ENCODE measurements at places on chromosomes 4 and X.

GRCh38 chr4:142121448-142122350 is 485.3 kb downstream of the IL15 start:
- no peak for DNase-seq

DNA sequence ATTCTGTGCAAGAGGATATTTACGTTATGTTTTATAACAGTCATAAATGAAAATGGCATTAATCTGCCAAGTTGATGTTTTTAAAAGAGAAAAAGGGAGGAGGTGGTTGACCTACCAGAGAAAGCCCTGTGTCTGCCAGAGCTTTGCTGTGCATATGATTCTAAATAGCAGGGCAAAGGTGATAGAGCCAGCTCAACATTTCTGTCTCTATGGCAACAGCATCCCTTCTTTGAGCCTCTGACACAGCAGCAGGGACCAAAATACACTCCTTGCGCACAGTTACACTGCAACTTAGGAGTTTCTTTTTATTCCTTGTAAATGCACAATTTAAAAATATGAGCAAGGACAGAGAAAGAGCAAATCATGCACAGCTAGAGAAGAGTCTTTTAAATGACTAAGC is 133.3 kb upstream of the RAI2 start:
- DNase-seq, result no peak

DNA sequence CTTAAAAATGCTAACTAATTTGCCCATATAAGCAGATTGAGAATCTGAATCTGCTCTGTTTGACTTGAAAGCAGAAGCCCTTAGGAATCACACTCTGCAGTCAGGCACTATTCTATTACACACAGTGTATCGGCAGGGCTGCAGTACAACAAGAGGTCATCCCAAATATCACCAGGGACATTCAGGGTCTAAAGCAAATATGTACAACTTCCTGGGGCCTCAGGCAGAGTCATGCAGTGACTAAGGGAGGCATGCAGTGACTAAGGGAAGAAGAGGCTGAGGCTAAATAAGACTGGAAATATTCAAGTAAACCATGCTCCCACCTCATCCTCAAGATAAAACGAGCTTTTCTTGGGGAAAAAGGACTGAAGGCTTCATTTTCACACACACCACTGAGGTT is 20.9 kb downstream of the MAPK10 start:
- no peak for DNase-seq

- DNase-seq, result no peak
Observed at GRCh38 chr4:59553721-59554091, 1646.4 kb upstream of the ADGRL3 start.

DNA sequence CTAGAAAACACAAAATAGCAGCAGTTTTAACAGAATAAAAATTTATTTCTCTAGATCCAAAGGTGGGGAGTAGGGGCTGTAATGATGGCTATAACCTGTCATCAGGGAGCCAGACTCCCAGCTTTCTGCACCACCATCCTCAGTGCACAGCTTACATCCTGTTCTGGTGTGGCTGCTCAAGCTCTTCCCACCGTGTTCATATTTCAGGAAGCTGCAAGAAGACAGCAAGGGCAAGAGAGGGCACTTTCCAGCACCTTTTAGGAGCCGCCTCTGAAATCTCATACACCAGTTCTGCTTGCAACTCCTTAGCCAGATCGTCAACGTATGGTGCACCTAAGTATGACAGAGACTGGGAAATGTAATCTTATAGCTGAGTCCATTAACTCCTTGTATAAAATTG is 253.7 kb downstream of the CENPC start:
- no peak for DNase-seq

GRCh38 chr4:167688660-167689142 is 403.6 kb upstream of the ANXA10 start:
- no peak for DNase-seq

- no peak for DNase-seq
Observed at GRCh38 chr4:150078041-150078578, at the start of gene DCLK2. Gene DCLK2 (plus strand): TSS chr4:150078445. CDS start chr4:150079028, 583 bp downstream.

GRCh38 chrX:126170720-126171119 is 4.6 kb upstream of the DCAF12L2 start:
- DNase-seq, result no peak

DNA sequence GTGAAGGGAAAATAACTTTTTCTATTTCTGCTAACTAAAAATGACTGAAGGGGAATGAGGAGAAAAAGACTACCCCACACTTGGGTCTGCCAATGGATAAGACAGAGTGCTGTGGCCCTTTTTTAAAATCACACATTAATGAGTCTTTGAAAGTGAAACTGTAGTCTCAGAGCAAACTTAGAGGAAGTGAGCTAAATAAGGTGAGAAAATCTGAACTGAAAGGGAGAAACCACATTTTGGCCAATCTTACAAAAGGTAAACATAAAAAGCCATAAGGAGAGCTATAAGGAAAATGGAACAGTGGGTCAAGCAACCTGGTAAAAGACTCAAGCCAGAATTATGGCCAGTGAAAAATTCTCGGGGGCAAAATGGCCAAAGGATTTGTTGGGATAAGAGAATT is 755.1 kb upstream of the IGFBP7 start:
- DNase-seq, result no peak

DNA sequence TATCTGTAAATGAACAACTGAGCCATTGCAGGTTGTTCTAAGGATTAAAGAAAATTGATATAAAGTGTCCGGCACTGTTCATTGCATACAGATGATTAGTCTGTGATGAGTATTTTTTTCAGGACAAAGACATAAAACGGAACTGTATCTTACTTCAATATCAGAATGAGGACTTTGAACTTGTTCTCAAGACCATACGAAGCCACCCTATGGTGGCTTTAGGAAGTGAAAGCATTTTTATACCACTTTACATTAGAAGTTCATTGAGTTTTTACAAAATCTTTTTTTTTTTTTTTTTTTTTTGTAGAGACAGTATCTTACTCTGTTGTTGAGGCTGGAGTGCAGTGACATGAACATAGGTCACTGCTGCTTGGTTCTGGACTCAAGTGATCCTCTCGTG is 45.2 kb upstream of the TRIM2 start:
- no peak for DNase-seq

DNA sequence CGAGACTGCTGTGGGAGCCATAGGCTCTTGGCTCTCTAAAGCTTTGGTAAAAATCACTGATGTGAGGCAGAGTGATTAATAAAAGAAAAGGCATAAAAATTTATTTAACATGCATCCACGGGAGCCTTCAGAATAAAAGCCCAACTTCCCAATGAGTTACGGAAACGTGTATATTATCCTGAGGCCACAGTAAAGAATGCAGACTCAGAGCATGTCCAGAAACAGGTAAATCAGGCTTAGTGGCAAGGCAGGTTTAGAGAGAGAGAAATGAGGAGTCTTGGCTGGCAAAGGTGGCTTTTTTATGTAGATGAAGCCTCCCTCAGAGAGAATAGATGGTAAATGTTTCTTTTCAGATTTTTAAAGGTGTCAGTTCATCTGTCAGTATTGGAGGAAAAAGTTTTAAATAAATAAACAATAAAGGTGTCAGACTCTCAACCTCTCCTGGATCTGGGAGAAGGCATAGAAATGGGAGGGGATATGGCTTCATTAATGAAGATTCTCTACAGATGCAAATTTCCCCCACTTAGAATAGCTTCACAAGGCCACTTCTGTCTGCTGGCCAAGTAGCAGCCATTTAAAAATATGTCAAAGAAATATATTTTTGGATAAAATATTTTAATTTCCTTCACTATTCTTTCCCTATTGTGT is 24.0 kb downstream of the C4orf51 start:
- no peak for DNase-seq

DNA sequence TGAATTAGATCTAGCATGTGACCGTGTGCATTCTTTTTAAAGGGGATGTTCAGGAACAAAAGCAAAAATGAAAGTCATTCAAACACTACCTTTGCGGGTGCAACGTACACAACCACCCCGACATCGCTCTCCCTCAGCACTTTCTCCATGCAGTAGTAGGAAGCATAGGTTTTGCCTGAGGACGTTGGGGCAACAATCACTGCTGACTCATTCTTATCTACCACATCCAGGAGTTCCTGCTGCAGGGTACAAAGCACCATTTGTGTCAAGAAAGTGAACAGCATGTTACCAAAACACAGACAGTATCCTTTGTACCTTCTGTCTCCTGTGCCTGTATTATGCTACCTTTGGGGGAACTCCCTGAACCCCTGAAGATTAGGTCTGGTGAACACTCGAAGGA is 58.6 kb downstream of the DDX60L start:
- no peak for DNase-seq

DNA sequence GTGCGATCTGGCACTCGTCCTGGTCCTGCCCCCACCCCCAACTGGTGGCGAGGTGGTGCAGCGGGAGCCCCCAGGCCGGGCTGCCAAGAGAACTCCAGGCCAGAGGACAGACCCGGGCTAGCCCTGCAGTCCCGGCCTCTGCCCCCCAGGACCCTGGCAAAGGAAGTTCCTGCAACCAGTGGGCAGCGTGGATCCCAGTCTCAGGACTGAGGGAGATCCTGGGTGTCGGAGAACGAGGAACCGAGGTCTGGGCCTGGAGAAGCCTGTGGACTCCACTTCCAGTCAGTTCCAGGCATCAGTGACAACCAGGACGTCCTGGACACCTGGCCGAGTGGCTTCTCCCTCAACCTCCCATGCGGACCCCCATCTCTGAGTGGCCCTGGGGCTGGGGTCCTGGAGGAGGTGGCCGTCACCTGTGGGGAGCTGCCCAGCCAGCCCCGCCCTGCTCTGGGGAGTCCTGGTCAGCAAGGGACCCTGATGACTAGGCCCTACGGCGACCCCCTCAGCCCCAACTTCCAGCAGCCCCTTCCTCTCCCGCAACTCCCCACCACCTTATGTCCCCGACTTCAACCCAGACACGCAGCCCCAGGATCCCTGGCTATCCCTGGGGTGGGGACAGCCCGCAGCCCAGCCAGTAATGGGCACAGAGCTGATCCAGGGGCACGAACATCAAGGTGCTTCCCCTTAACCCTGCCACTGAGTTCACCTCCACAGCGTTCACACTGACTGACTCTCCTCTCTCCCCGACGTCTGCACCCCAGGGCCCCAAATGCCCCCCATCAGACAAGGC is 53.7 kb upstream of the NKX1-1 start:
- no peak for DNase-seq

DNA sequence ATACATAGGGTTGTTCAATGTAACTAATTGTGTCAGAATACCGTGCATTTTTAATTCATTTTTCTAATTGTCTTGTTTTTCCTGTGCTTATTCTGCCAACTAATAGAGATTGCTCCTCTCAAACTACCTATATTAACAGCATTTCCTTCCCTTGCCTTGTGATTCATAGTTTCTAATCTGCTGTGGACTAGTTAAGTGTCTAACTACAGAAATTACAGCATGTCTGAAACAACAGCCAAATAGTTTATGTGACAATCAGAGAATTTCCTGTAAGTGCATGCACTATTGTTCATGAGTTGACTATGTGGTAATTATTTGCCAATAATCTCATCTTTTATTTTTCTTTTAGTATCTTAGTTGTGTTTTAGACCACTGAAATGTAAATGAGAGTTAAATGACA is 4.1 kb upstream of the SEC24B start:
- DNase-seq, result no peak

- no peak for DNase-seq
Observed at GRCh38 chr4:24244663-24245490, 339.5 kb downstream of the DHX15 start.
